Fibroblast of lung (primary cell): ENCODE measurements at places on chromosomes 3 and 15.

DNA sequence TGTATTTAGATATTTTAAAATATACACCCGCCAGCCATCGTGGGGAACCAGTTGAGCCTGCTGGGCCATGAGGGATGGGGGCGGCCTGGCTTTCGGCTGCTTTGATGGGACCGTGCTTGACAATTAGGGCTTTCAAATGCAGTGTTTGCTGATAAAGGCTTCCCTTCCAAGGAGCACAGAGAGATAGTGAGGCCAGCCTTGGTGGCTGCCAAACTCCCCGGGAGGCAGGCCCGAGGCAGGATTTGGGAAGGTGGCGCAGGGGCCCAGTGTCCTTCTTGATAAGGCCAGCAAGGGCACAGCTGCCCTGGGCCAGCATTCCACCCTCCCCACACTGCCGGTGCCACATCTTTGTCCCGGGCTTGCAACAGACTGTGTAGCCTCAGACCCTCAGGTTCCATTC is 75.6 kb downstream of the LINGO1 start:
- no peak for DNase-seq

- no peak for DNase-seq
These were observed 39.6 kb downstream of the CORO2B start for GRCh38 chr15:68618394-68618793.

- DNase-seq = no peak
These were observed 31.1 kb downstream of the FAH start for GRCh38 chr15:80183886-80184285.

- DNase-seq = peak; percentile 22
These were observed 5.2 kb downstream of the TPRA1 start for GRCh38 chr3:127585163-127585812.

GRCh38 chr3:138468451-138468850 is 34.0 kb downstream of the ESYT3 start:
- no peak for DNase-seq

DNA sequence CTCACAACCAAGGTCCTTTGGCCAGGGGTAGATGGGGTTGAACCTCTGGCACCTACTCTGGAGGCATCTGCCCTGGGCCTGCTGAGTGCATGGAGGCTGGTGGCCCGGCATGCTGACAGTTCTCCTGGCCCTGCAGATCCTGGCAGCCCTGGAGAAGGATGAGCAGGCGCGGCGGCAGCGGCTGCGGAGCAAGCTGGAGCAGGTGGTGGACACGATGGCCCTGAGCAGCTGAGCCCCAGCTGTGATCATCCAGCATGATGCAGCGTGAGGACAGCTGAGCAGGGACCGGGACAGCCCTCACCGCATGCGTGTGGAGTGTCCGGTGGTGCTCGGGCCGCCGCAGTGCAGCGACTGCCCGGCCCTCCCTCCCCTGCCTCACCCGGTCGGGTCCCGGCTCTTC is 50.9 kb downstream of the PLXNA1 start:
- DNase-seq = no peak

- DNase-seq = no peak
These were observed 9.8 kb downstream of the CCR5AS start for GRCh38 chr3:46397111-46397510.
